Skin of body (tissue), 3 donors: ENCODE measurements at places on chromosomes 3 and 15. TPM values are rescaled to one million over a fixed set of nuclear protein-coding genes. Genes with fewer than 3 reads are reported as not detected.

DNA sequence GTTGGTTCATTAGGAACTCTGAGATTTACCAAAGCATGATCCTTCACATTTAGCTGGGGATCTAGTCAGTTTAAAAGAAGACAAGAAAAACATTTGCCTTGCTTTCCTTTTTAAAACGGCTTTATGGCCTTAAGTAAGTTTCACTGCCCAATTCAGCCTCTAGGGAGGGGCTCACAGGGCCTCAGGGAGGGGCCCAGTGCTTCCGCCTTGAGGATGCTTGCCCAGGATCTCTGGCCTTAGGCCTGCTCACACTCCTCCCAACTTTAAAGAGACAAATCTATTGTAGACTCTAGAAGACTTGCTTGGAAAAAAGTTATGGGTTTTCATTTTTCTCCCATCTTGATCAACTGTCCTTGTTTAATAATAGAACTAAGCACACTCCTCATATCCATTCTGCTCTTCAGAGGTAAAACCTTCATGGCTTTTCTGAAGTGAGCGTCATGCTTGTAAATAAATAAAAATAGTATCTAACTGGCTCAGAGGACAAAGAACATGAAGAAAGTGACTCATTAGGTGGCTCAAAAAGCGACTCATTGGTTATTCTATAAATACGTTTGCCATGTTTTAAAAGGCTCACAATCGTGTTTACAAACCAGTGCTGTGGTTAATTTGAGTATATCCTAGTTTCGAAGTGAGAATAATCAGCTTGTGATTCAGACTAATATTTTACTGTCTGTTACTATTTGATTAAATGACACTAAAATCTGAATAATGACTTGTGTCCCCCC lies 13.7 kb downstream of the PDHB start:
- DNase-seq = no peak

- no peak for DNase-seq
Observed at GRCh38 chr3:161694682-161695564, 198.3 kb downstream of the OTOL1 start.

Gene GPR149
- not detected for total RNA-seq

Gene CA12
- 4.3 TPM for total RNA-seq

DNA sequence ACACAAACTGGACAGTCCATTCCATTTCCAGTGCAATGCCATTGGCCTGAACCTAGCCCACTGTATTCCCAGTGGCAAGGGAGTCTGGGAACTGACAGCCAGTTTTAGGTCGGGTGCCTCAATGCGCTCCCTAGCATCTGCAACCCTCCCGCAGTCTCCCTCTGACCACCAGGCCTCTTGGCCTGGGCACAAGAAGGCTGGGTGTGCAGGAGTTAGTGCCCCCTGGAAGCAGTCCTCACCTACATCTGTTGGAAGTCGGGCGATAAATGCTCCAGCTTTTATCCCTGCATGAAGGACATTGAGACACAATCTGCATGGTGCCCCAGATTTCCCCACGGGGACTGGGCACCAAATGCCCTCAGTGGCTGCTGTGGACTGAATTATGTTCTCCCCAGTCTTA lies 12.7 kb downstream of the C3orf22 start:
- DNase-seq = no peak

Gene TBCCD1
- total RNA-seq = 13.9 TPM

Gene C2CD4A
- total RNA-seq = not detected

GRCh38 chr15:45551676-45552075 lies 29.1 kb upstream of the SLC30A4 start:
- DNase-seq = no peak

DNA sequence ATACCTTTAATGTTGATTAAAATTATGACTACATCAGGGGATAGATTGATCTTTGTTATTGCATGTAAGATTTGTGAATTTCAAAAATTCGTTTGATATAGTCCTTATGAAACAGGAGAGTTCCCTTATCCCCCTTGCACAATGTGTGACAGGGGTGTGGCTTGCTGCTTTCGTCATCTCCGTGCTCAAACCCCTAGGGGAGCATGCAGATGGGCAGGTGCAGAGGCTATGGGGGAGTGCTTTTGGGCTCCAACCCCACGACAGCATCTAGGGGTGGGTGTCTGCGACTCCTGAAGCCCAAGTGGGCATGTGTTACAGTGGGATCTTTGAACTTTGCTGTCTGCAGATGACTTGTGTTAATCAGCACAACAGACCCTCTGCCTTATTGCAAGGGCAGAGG lies 360.1 kb upstream of the GOLIM4 start:
- DNase-seq = no peak
